Spinal cord (tissue), 10 donors: ENCODE measurements at places on chromosomes 12 and 14.

- no peak for DNase-seq
Measured at GRCh38 chr14:36996857-36997590, 175.4 kb downstream of the SLC25A21 start.

- no peak for DNase-seq
Measured at GRCh38 chr14:64210216-64210615, 84.0 kb downstream of the ESR2 start.

DNA sequence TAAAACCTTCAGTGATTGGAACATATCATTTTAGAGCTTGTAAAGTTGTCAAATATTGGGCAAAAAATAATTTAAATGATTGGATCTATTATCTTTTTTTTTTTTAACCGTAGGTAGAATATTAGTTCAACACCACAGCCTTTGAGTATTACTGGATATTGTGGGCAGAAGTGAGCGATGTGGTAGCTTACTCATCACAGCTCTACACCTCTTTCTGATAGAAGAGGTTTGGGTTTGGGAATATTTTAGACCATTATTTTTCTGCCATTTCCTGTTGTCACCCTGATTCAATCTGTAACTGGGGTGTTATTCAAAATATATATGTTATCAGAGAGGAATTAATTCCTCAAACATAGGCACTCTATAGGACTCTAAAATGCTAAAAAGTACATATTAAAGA lies 34.8 kb upstream of the SLC38A2 start:
- DNase-seq = no peak

DNA sequence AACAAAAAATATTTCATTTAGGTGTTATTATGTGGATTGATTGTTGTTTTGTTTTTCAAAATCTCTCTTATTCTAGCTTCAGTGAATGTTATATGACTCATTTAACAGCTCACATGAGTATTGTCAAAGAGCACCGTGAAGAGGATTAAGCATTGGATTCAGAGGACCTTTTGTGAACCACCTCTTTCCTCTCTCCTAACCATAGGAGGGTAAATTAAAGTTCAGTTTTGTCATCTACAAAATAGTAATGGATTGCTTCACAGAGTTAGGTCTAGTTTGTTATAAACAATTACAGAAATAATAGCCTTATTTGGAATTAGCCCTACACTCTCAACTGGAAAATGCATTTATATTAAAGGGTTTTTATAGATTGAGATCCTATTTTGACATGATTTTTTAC lies 962 bp upstream of the KERA start:
- DNase-seq = no peak

- no peak for DNase-seq
Measured at GRCh38 chr12:53530920-53531319, 23.6 kb upstream of the NPFF start.

GRCh38 chr12:125065021-125065918 lies at the start of gene AACS:
AACS (plus strand) TSS chr12:125065435; CDS start chr12:125065585, 150 bp downstream.
- DNase-seq = peak; percentile 66

GRCh38 chr12:12201274-12201758 lies 65.5 kb downstream of the LRP6 start:
- DNase-seq = no peak

GRCh38 chr12:14956024-14956891 lies 5.1 kb downstream of the ARHGDIB start:
- DNase-seq = no peak

DNA sequence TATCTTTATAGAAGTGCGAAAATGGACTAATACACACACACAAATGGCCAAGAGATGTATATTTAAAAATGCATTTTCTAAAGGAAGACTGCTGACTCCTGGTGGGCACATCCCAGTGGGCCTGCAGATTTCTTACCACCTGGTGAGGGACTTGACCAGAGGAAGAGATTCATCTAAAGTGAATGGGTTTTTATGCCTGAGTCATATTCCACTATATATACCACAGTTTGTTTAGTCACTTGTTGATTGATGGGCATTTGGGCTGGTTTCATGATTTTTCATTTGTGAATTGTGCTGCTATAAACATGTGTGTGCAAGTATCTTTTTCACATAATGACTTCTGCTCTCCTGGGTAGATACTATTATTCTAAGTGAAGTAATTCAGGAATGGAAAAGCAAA lies 277.3 kb downstream of the SLC16A7 start:
- DNase-seq = no peak

GRCh38 chr12:47825173-47825639 lies 5.5 kb upstream of the HDAC7 start:
- DNase-seq = no peak

GRCh38 chr12:2273288-2273687 lies 220.5 kb downstream of the CACNA1C start:
- no peak for DNase-seq

DNA sequence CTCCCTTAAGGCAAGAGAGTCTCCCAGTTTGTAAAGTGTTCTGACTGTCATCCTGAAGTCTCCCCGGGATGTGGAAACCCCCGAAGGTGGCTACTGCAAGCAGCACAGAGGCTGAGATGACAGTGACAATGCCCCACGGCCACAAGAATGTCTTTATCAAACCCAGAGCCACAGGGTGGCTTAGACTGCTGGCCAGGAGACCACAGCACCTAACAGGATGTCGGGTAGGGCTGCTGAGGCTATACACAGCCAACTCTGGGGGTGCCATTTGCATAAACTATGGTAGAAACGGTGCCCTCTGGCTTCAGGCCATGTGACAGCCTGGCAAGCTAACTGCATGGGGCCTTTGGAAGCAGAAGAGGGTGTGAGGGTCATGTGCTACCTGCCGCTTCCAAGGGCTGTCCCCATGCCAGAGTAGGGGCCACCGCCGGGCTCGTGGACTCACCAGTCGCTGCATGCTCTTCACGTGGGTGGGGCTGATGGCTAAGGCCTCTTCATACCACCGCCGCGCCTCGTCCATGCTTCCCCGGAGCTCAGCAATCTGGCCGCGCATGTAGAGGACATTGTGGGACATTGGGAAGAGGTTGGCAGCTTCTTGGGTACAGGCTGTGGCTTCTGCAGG lies 180.9 kb downstream of the CALM1 start:
- no peak for DNase-seq

- DNase-seq = no peak
Measured at GRCh38 chr12:47813511-47814196, 6.0 kb downstream of the HDAC7 start.

GRCh38 chr12:70268972-70269371 lies 25.7 kb downstream of the CNOT2 start:
- no peak for DNase-seq

GRCh38 chr14:33062881-33063280 lies 124.2 kb downstream of the NPAS3 start:
- DNase-seq = no peak

GRCh38 chr12:16148938-16149337 lies 128.5 kb downstream of the SLC15A5 start:
- DNase-seq = no peak

DNA sequence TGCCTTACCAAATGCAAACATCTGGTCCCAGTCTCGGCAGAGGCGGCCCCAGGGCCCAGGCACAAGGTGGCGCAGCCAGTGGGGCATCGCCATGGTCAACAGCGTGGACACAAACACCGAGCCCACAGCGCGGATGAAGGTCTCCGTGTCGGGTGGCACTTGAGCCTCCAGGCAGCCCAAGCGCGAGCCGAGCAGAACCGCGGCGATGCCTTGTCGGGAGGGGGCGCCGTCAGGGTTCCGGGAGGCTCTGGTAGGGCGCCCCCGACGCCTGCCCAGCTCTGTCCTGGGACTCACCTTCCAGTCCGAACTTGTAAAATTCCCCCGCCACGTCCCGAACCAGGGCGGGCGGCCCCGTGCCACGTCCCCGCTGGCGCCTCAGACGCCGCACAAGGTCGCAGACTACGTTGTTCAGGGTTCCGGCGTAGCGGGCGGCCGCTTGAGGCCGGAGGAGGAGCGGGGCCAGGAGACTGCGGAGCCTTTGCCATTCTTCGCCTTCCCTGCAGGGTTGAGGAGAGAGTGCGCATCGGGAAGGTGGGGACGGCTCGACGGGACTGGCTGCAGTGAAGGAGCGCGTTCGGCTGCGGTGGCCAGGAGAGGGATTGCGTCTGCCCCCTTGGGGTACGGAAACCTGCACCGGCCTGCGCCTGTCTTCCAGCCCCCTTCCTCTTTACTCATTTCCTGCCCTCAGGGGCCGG lies 1.7 kb downstream of the CYP27B1 start:
- DNase-seq = no peak

- no peak for DNase-seq
Measured at GRCh38 chr14:52068615-52069306, at the start of gene NID2. NID2 (minus strand) TSS chr14:52069059; CDS start chr14:52068994, 65 bp downstream.

GRCh38 chr14:102548616-102549240 lies 39.2 kb upstream of the ANKRD9 start:
- no peak for DNase-seq

GRCh38 chr14:91911474-91912032 lies 35.9 kb downstream of the FBLN5 start:
- DNase-seq = no peak

DNA sequence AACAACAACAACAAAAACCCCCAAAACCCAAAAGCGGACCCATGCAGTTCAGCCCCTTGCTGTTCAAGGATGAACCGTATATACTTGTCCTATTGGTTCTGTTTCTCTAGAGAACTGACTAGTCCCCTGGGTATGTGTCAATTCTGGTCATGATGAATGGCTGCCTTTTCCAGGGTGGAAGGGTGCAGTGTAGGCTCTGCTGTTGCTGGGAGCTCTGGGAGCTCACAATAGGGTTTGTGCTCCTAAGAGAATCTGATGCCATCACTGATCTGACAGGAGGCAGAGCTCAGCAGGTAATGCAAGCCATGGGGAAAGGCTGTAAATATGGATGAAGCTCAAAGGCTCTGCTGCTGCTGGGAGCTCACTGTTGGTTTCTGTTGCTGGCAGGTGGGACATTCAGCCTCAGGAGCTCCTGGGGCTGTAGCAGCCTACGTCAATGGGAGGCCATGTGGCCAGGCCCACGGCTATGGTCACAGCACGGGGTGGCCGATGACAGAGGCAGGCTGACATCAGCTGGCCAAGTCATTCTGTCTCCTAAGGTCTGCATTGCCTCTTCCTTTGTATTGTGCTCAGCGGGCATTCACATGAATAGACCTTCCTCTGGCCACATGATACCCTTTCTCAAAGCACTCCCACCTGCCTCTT lies 37.9 kb downstream of the DLK1 start:
- DNase-seq = no peak

DNA sequence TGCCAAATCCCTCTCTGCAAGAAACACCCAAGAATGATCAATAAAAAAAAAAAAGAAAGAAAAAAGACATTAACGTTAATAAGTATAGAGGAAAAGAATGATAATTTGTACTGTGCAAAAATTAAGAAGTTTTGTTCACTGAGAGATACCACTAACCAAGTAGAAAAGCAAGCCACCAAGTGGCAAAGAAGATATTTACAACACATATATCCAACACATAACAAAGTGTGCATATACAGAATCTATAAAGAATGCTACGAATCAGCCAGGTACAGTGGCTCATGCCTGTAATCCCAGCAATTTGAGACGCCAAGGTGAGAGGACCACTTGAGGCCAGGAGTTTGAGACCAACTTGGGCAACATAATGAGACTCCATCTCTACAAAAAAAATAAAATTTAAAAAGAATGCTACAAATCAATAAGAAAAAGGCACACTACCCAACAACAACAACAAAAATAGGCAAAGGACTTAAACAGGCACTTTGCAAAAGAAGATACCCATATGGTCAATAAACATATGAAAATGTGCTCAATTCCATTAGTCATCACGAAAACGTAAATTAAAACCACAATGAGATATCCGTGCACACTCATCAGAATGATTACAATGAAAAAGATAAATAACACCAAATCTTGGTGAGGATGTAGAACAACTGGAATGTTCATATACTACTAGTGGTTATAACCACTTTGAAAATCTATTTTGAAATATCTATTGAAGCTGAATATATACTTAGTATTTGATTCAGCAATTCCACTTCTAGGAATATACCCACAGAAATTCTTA lies 19.8 kb downstream of the GALNT4 start:
- DNase-seq = no peak

GRCh38 chr14:90905531-90905930 lies 89.3 kb upstream of the TTC7B start:
- no peak for DNase-seq

- DNase-seq = no peak
Measured at GRCh38 chr12:123490089-123490488, 32.1 kb downstream of the SNRNP35 start.

DNA sequence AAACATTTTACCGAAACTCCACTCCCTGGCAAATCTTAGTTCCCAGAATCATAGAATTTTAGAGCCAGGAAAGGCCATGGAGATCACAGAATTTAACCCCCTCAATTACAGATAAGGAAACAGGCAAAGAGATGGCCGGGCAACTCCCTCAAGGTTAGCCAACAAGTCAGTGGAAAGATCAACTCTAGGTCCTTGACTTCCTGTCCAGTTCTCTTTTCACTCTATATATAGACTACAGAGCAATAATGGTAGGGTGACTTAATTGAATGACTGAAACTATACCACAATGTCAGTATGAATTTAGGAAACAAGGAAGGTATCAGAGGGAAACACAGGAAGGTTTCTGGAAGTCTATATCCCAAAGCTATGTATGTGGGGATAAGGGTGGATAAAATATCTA lies 11.6 kb downstream of the OXA1L start:
- no peak for DNase-seq
